Right lobe of liver (tissue), 6 donors: ENCODE measurements at places on chromosomes 1 and 21. TPM values are rescaled to one million over a fixed set of nuclear protein-coding genes. Genes with fewer than 3 reads are reported as not detected.
A peak's percentile ranks its signal among the peaks of the same experiment; 100 is the strongest.

GRCh38 chr1:51570063-51570710 is 46.7 kb upstream of the OSBPL9 start:
- DNase-seq, result no peak
- no peak overlapping the region for H3K27ac ChIP-seq
- H3K4me1 ChIP-seq, result no peaks in the 10 kb centered on the region
- H3K4me3 ChIP-seq, result no peak overlapping the region

DNA sequence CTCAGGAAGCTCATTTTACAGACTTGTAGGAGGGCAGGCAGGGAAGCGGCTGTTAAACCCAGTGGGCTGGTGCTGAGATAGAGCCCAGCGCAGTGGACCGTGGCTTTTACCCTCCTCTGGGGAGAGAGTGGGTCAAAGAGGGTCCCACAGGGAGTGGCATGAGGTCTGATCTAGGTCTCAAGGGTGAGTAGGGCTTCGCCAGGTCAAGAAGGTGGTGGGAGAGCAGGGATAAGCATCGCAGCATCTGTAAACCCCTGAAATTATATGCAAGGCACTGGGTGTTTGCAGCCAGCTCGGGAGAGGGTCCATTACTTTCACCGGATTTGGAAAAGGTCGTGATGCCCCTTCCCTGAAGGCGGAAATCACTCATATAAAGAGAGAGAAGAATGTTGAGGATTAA is 89.1 kb downstream of the ZSCAN20 start:
- no peak overlapping the region for H3K27ac ChIP-seq
- H3K4me3 ChIP-seq, result no peak overlapping the region
- H3K36me3 ChIP-seq, result no peaks in the 10 kb centered on the region
- no peak for DNase-seq
- H3K27me3 ChIP-seq, result no peaks in the 10 kb centered on the region

DNA sequence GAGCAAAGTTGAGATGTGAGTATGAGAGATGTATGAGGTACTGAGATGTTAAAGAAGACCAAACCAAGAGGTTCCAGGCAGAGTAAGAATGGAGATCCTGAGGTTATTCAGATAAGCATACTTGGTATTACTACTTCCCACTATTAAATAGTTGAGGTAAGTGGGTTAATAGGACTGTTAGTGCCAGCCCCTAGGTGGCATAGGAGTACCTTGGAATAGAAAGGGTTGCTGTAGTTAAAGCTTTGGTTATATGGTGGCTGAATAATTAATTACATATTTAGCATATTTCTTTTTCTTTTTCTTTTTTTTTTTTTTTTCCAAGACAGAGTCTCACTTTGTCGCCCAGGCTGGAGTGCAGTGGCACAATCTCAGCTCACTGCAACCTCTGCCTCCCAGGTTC is 397.9 kb upstream of the TMPRSS15 start:
- no peaks in the 10 kb centered on the region for H3K36me3 ChIP-seq
- H3K27ac ChIP-seq, result no peak overlapping the region
- no peaks in the 10 kb centered on the region for H3K27me3 ChIP-seq
- no peak for DNase-seq
- no peak overlapping the region for H3K4me3 ChIP-seq
- H3K4me1 ChIP-seq, result no peaks in the 10 kb centered on the region

DNA sequence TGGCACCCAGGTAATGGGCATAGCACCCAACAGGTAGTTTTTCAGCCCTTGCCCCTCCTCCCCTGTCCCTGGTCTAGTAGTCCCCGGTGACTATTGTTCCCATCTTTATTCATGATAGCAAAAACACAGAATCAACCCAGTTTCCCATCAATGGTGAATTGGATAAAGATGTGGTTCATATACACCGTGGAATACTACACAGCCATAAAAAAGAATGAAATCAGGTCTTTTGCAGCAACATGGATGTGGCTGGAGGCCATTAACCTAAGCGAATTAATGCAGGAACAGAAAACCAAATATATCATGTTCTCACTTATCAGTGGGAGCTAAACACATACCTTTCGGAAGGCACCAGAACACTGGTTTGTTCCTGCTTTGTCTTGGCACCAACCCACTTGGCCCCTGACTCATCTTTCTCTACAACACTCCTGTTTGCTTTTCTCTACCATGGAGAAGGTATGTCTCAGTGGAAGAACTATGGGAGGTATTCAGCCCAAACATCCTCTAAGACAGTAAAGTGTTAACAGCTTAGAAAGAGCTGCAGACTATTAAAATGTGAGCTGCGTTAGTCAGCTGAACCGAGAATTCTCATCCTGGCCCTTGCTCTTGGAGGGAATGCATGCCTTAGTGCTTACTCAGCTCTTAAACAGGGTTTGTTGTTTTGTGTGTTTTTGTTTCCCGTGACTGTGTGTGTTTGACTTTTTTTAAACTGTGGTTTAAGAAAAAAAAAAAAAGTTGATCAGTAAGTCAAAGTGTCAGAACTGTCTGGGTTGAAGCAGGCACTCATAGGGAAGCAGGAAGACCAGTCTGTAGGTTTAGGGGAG is 203.0 kb downstream of the TOMM20 start:
- no peak overlapping the region for H3K4me3 ChIP-seq
- peaks cover 5% of the 10 kb centered on the region for H3K4me1 ChIP-seq
- H3K36me3 ChIP-seq, result no peaks in the 10 kb centered on the region
- no peaks in the 10 kb centered on the region for H3K27me3 ChIP-seq

- no peak overlapping the region for H3K27ac ChIP-seq
- no peak for DNase-seq
- H3K4me1 ChIP-seq, result no peaks in the 10 kb centered on the region
- no peaks in the 10 kb centered on the region for H3K27me3 ChIP-seq
- no peak overlapping the region for H3K4me3 ChIP-seq
Observed at GRCh38 chr1:113653741-113654140, 105.5 kb downstream of the PHTF1 start.

GRCh38 chr21:27104846-27105431 is 138.1 kb upstream of the ADAMTS5 start:
- no peak overlapping the region for H3K4me3 ChIP-seq
- no peak for DNase-seq
- no peak overlapping the region for H3K27ac ChIP-seq
- no peaks in the 10 kb centered on the region for H3K4me1 ChIP-seq

- no peak overlapping the region for H3K27ac ChIP-seq
- DNase-seq, result no peak
- no peaks in the 10 kb centered on the region for H3K4me1 ChIP-seq
- H3K27me3 ChIP-seq, result no peaks in the 10 kb centered on the region
Observed at GRCh38 chr21:31075848-31076247, 37.6 kb upstream of the KRTAP19-8 start.

DNA sequence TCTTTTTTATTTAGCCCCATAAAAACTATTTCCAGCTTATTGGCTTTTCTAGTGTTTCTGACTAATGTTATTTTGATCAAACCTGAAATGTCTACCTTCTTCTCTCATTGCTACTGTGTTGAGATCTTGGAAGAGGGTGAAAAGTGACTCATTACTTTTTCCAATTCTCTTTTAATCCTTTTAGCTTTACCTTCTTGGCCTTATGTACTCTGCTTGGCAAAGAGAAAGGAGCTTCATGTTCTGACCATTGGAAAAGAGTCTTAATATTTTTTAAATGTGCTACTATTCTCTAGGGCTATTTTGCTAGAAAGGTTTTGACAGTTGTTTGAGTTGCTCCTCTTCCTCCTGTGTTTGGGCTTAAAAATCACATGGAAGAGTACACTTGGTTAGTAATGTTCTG is 97.8 kb upstream of the CHODL start:
- no peaks in the 10 kb centered on the region for H3K36me3 ChIP-seq
- H3K4me1 ChIP-seq, result no peaks in the 10 kb centered on the region
- H3K27ac ChIP-seq, result no peak overlapping the region
- H3K4me3 ChIP-seq, result no peak overlapping the region
- no peaks in the 10 kb centered on the region for H3K27me3 ChIP-seq

DNA sequence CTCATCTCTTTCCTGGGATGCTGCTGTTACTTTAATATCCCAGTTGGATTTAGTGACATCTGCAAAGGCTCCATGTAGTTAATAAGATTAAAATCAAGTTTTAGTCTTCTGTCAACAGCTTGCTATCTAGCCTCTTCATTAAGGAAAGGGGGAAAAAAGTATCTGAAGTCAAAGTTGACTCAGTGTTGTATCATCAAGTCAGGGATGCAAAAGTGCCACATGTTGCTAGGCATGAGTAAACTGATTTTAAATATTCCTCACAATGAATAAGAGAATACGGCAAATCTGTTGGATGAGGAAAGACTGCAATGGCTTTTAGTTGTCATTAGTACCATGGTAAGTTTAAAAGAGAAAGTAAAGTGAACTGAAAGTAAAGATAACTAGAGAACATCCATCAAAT is 383.2 kb upstream of the ZRANB2 start:
- no peaks in the 10 kb centered on the region for H3K4me1 ChIP-seq
- DNase-seq, result no peak
- no peak overlapping the region for H3K27ac ChIP-seq

- no peaks in the 10 kb centered on the region for H3K27me3 ChIP-seq
- DNase-seq, result no peak
- no peaks in the 10 kb centered on the region for H3K36me3 ChIP-seq
- H3K4me1 ChIP-seq, result no peaks in the 10 kb centered on the region
- H3K27ac ChIP-seq, result no peak overlapping the region
Observed at GRCh38 chr1:171061425-171062143, 29.1 kb upstream of the FMO3 start.

DNA sequence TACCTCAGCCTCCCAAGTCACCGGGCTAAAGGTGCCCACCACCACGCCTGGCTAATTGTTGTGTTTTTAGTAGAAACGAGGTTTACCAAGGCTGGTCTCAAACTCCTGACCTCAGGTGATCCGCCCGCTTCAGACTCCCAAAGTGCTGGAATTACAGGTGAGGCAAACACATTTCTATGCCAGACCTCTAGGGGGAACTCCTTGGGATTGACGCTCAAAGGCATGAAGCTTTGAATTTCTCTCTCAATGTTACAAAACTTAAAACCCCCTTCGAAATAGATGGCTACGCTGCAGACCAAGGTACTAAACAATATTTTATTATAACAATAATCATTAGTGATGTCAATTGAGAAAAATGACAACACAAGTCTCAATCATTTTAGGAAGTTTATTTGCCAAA is 330.0 kb downstream of the SETD4 start:
- no peak overlapping the region for H3K4me3 ChIP-seq
- no peak overlapping the region for H3K27ac ChIP-seq
- no peaks in the 10 kb centered on the region for H3K27me3 ChIP-seq
- no peaks in the 10 kb centered on the region for H3K36me3 ChIP-seq
- no peaks in the 10 kb centered on the region for H3K4me1 ChIP-seq
- no peak for DNase-seq

DNA sequence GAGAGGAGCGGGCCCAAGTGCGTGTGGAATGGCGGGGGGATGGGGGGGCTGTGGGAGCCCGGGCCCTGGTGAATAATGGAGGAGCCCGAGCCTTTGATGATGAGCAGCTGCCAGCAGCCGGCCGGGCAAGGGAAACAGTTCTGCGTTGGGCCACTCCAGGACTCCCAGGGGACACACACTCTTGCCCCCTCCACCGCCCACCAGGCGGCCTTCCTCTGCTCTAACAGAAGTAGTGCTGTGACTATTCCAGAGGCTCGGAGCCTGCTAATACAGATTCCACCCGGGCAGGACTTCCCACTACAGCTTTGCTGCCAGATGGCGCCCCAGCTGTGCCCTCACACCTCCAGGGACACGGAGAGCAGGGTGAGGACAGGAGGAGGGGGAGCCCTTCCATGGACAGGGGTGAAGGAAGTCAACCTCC is 48.2 kb upstream of the LRP8 start:
- H3K4me1 ChIP-seq, result no peaks in the 10 kb centered on the region
- H3K36me3 ChIP-seq, result no peaks in the 10 kb centered on the region
- no peaks in the 10 kb centered on the region for H3K27me3 ChIP-seq
- H3K4me3 ChIP-seq, result no peak overlapping the region
- no peak overlapping the region for H3K27ac ChIP-seq

DNA sequence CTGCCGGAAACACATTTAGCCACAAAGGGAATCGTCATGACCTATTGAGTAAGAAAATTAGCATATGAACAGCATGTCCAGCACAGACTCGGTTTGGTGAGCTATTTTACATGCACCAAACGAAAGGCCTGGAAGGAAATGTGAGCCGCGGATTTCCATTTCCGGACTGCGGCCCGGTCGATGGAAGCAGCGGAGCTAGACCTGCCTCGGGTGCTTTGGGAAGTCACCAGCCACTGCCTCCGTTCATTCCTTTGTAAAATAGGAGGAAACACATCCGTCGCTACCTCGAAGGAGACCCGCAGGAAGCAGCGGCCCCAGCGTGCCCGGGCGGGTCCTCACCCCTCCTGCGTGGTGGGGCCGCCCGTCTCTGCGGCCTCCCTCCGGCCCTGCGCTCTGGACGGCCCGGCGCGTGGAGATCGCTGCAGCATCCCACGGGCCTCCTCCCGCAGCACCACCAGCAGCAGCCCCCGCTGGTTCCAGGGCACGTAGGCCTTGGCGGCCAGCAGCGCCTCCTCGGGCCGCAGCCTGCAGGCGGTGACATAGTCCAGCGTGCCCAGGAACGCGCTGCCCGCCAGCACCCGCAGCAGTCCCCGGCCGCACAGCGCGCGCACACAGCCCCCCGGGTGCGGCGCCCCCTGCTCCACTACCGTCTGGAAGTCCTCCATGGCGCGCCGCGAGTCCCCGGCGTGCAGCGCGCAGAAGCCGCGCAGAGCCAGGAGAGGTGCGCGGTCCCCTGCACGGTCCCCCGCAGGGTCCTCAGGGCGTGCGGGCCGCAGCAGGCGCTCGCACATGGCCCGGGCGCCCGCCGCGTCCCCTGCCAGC is 12.1 kb downstream of the TTC34 start:
- H3K27me3 ChIP-seq, result no peaks in the 10 kb centered on the region
- no peak overlapping the region for H3K27ac ChIP-seq
- no peaks in the 10 kb centered on the region for H3K4me1 ChIP-seq
- peak; percentile 24 for DNase-seq
- no peaks in the 10 kb centered on the region for H3K36me3 ChIP-seq

GRCh38 chr1:8095584-8095983 is 69.5 kb upstream of the ERRFI1 start:
- H3K27ac ChIP-seq, result peak overlapping the region; percentile 71
- no peaks in the 10 kb centered on the region for H3K27me3 ChIP-seq
- H3K36me3 ChIP-seq, result no peaks in the 10 kb centered on the region
- H3K4me1 ChIP-seq, result no peaks in the 10 kb centered on the region

GRCh38 chr1:147201276-147201675 is 23.9 kb downstream of the FMO5 start:
- H3K27ac ChIP-seq, result no peak overlapping the region
- H3K36me3 ChIP-seq, result peaks cover 48% of the 10 kb centered on the region
- no peaks in the 10 kb centered on the region for H3K27me3 ChIP-seq
- no peak overlapping the region for H3K4me3 ChIP-seq
- DNase-seq, result no peak

The TRIM58 gene
- 0.95 TPM for total RNA-seq

The TOR1AIP2 gene
- 85.7 TPM for total RNA-seq

The TDRD5 gene
- total RNA-seq, result not detected

The LDLRAD2 gene
- total RNA-seq, result not detected

The APCS gene
- total RNA-seq, result 1,531 TPM

The POFUT2 gene
- 12.8 TPM for total RNA-seq

The LRRC53 gene
- not detected for total RNA-seq

The AGRN gene
- total RNA-seq, result 37.8 TPM
